ENCODE measurements at places on chromosomes 2 and 18.

DNA sequence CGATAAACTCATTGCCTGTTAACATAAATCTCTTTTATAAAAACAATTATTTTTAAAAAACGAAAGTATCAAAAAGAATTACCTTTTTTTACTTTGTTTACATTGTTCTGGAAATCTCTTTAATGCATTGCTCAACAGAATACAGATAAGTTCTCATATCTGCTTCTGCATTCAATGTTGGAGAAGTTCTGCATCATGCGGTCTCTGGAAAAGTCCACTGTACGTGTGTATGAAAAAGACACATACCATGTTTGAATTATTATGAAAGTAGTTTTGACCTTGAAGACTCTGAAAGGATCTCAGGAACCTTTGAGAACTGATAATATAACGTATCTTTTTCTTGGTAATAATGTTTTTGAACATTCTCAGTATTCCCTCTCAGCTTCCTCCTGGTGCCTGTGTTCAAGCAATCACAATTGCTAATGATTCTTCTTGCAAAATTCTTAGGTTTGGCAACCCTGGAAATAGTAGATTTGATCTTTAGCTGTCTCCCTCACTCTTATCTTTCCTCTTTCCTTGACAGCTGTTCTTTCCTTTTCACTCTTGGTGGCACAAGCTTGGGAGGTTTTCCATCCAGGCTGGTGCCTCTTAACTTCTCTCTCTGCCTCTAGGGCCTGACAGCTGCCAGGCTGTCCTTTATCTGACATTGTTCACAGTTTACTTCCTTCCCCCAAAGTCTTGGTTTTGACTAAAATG, 12.4 kb upstream of the IL1R1 start:
- no peak for DNase-seq

GRCh38 chr18:34322365-34323289, 97.9 kb upstream of the NOL4 start:
- DNase-seq, result no peak

GRCh38 chr2:171274757-171275156, 114.1 kb upstream of the TLK1 start:
- no peak for DNase-seq

DNA sequence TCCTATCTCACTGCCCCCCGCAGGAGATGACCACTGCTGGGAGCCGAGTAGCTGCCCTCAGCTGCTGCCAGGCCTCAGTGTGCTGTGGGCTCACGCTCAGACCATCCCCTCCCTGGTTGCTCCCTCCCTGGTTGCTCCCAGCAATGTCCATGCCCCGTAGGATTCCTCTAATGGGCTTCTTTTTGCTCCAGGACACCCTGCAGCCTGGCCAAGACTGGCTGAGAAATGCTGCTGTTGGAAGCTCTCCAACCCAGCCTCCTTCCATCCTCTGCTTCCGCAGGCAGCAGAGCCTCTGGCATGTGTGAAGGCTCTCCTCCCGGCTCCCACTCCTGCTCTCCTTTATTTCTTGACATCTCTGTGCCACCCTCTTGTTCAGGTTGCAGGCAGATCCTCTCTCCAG, 48.6 kb downstream of the SOX11 start:
- no peak for DNase-seq

DNA sequence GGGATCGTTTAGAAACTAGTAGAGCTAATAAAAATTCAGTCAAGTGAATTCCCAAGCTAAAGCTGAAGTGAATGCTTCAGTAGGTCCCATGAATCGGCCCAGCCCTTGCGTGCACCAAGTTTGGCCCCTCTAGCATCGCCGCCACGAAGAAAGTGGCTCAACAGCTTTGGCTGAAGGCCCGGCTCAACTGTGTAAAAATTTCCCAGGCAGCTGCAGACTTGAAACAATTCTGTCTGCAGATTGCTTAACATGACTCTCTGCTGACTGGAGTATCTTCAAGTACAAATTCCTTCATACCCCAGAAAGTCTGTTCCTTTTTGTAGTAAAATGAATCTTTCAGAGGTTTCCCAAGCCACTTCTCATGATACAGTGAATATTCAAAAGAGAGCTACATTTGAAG, 32.7 kb downstream of the ALMS1 start:
- no peak for DNase-seq

GRCh38 chr2:221897718-221898117, 325.6 kb upstream of the EPHA4 start:
- no peak for DNase-seq
